GM12892 (cell line): ENCODE measurements at places on chromosomes 4 and X.

DNA sequence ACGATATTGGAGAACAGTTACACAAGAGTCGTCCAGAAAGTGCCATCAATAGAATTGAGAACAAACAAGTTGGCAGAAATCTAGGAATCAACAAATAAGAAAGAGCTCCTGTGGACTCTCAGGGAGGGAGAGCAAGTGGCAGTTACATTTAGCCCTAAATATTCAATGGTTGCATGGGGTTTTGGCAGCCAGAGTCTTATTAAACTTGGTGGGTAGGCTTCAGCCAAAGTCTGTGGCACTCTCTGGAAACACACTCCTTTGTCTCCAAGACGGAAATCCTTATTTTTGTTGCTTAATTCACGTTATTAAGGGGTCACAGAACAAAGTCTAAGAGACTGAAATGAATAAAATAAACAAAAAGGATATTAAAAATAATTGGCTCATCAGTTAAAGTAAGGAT, 742.2 kb upstream of the ATOH1 start:
- DNase-seq = no peak

- DNase-seq = no peak
Measured at GRCh38 chr4:76589402-76589801, 154.4 kb downstream of the SHROOM3 start.

GRCh38 chr4:19187691-19188090, 1064.0 kb upstream of the SLIT2 start:
- no peak for DNase-seq

- no peak for DNase-seq
Measured at GRCh38 chr4:33200377-33200776, 2480.2 kb downstream of the PCDH7 start.

- no peak for DNase-seq
Measured at GRCh38 chr4:1232661-1233621, 16.0 kb downstream of the CTBP1 start.

GRCh38 chr4:179029683-179030082, 1587.4 kb upstream of the AGA start:
- DNase-seq = no peak

DNA sequence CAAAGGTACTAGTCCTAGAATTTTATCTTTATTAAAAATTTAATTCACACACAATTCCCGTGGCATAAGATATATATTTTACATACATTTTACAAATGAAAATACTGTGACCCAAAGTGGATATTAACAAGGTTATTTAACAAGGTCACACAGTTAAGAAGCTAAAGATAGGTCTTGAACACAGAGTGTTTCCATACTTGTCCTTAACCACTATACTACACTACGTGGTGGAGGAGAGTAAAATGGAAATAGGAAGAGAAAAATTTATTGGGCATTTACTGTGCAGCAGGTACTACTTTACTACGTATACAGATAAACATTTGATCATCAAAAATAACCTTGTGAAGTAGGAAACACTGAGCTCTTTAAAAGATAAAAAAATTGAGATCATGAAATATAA, 14.8 kb downstream of the TECRL start:
- DNase-seq = no peak

DNA sequence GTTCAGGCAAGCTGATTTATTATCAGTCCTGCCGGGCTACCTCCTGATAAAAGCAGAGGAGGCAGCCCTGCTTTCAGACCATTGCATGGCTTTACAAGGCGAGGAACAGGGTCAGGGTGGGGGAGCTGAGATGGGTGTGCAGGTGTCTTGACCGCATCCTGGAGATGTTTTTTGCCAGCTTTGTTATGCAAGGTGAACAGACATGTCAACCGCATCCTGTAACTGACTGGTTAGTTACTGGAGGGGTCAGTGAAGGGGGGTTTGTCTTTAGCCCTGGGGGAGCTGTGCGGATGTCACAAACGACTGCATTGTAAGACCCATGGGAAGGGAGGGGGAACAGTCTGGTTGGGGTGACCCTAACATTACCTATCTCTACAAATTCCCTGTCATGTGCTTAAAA, 10.0 kb downstream of the ADAM29 start:
- no peak for DNase-seq

DNA sequence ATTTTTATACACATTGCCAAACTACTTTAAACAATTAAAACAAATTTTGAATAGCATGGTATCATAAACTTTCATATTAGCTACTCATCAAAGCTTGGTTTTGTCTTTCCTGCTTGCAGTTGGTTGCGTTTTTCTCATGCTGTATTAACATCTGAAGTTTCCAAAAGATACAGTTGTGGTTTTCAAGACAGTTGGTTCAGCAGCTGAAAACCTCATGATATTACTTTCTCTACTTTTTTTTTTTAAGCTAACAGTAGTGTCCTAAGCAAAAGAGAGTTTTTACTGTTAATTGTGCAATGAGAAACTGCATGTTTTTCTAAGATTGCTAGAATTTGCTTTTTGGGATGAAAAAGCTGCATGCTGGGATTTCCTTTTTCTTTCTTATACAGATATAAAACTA, 15.2 kb downstream of the RUFY3 start:
- no peak for DNase-seq

DNA sequence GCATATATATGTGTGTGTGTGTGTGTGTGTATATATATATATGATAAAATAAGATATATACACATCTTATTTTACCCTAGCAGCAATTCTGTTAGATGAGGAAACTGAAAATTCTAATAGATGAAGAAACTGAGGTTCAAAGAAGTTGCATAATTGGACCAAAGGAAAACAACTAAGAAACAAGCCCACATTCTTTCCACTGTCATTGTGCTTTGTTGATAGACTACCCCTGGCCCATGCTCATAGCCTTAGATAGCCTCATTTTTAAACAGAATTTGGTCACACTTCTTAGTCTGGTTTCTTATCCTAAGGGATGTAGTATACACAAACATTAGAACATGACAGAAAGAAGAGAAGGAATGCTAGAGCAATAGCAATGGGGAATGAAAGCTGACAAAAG, 138.8 kb downstream of the NDST3 start:
- DNase-seq = no peak

GRCh38 chr4:123107444-123108252, 185.3 kb upstream of the NUDT6 start:
- no peak for DNase-seq

DNA sequence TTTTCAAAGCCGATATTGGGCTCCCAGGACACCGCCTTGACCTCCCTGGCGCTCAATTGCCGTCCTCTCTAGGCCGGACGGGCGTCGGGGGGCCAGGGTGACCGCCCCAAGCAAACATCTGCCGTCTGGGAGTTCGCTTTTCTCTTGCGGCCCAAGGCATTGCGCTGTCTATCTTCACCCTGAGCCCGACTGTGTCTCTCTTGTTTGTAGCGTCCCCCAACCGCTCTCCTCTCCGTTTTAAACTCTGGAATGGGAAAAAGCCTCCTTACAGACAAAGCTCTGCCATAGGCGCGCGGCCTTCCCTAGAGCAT, 551 bp upstream of the ARX start:
- no peak for DNase-seq

DNA sequence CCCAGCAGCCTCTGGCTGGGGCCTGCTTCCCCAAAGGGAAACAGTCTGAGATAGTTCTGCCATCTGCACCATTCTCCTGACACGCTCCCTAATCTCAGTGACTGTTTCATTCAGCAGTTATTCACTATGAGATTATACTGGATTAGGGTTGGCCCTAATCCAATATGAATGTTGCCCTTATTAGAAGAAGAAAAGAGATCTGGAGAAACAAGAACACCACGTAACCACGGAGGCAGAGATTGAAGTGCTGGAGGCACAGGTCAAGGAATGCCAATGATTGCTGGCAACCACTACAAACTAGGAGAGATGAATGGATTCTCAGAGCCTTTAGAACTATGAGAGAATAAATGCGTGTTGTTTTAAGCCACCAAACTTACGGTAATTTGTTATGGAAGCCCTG, 7.4 kb downstream of the ACOX3 start:
- no peak for DNase-seq

DNA sequence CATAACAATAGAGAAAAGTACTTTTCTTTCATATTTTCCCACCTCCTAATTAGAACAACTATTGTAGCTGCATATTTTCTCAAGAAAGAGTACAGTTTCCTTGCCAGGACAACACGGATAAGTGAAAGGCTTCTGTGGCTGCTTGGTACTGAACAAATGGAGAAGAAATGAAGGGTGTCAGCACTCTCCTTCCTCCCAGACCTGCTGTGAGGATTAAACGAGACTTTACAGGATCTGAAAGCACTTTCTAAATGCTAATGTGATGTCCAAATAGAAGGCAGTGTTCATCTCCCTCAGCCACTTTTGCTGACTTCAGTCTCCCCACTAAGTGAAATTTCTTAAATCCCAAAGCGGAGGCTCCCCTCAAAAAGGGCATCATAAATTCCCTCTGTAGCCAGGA, 13.9 kb downstream of the NIPAL1 start:
- DNase-seq = no peak
